Suppressor macrophage (primary cell): ENCODE measurements at places on chromosomes 3 and 15.
A peak's percentile ranks its signal among the peaks of the same experiment; 100 is the strongest.

DNA sequence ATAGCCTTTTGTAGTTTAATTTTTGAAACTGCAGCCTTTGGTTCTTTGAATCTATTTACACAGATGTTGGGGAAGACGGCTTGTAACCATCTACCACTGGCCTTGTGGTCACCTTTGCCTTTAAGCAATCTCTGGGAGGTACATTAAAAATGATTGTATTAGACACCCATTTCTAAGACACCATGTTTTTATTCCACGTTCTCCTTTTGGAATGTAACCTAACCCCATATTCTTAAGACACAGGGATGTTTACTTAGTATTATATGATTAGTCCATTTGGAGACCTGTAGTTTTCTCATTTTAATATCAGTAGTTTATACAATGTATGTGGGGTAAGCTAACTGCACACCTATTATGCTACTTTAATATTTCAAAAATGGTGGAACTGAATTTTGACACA is 175.1 kb upstream of the PLSCR5 start:
- DNase-seq, result no peak

GRCh38 chr3:193016437-193016901 is 98.8 kb upstream of the MB21D2 start:
- DNase-seq, result peak; percentile 21

DNA sequence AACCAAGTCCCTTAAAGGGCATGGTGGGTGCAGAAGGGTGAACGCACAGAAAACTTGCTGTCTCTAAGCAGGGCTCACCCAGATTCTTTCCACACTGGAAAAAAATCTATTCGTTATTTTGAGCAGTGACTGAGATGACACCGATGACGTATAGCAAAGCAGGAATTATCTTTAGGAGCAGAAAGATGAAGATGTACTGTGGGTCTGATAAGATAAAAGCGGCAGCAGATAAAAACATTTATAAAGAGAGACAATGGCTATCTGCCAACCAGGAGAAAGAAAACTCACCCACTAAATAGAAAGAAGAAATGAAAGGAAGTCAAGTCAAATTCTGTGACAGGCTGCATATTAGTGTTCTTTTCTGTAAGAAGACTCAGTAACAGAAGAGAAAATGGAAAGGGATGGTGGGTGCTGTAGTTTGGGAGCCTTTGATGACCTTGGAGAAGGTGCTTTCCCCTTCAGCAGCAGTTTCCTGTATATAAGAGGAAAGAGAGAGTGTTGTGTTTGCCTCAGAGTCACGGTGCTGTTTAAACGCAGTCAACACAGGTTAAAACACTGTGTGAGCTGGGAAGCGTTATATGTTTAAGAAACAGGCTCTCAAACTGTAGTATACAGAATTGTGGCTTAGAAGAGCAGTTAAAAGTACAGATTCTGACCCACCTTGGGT is 111.6 kb downstream of the AQP9 start:
- DNase-seq, result peak; percentile 26

- no peak for DNase-seq
Observed at GRCh38 chr3:120040813-120041377, 53.4 kb downstream of the GSK3B start.

DNA sequence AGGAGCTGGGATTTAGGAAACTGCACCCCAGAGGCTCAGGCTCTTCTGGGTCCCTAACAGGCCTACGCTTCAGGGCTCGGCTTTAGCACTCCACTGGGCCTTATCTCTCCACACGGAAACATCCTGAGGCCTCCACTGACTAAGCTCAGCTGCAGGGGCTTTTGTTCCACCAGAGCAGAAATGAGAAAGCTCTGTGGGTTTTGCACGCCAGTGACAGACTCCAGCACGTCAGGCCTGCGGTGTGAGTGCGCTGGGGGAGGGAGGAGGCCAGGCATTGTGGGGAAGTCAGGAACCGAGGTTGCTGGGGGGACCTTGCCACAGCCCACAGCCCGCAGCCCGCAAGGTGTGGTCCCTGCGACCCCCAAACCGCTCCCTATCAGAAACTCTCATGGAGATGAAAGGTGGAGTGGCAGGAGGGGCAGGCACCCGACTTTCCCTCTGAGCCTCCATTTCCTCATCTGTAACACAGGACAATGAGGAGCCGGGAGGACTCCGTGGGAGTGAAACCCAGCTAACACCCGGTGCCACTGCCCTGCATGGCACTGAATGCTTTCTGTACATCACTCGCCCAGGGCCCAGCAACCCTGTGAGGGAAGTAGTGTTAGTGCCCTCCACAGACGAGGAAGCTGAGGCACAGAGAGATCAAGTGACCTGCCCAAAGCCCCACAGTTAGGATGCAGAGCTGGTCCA is 106.5 kb downstream of the TPRA1 start:
- no peak for DNase-seq

DNA sequence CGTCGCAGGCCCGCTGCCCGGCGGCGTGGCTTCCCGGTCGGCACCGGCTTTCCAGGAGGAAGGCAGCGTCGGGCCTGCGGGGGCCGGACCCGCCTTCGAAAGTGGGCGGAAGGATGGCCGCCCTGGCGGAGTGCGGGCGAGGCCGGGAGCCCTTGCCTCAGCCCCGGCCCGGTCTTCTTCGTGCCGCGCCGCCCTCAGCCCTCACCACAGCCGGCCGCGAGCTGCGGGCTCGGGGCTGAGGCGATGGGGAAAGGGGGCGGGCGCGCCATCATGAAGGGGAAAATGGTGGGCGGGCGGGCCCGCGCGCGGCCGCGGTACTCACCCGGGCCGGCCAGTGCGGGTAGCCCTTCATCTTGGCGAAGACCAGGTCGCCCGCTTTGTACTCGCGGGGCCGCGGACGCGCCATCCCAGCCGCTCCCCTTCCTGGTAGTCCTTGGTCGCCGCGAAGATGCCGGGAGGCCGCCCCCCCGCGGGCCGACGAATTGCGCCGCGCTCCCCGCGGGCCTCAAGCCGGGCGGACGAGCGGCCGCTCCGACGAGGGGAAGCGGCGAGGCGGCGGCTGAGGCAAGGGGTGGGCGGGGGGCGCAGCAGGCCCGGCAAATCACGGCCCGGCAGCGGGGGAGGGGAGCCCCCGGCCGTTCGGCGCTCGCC is 489 bp downstream of the HDGFL3 start:
- peak; percentile 10 for DNase-seq

DNA sequence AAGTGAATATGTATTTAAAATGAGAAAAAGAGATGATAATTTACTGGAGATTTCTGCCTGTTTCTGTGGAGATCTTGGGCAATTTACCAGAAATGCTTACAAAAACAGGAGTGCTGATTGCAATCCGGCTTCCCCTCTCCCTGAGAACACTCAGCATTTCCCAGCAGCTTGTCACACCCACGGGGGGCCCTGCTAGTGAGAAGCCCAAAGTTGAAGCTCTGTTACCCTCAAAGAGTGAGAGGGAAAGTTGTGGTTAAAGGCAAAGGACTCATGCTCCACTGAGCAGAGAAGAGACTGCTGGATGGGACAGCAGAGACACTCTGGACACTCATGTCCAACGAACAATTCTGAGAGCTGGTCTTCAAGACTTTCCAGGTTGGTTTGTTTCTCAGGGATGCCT is 2.9 kb downstream of the MCTP2 start:
- peak; percentile 35 for DNase-seq

DNA sequence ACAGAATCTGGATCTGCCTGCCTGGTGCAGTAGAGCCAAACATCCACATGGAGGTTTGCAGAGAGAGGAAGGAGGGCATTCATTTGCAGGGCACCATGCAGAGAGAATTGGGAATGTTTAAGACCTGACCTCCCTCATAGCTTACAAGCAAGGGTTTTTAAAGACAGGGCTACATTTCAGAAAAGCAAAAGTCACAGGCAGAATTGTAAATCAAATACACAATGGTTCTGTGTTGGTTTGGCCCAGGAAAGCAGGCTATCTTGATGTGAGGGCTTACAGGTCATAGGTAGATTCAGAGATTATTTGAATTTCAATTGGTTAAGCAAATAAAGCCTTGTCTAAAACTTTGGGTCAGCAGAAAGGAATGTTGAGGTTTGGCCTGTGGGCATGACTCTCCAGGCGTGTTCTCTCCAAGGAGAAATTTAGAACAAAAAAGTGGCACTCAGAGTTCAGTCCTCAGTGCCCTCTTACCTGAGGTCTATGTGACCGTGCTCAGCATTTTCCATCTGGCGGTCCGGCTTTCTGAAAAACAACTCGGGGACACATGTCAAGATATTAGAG is 91.5 kb downstream of the CD47 start:
- DNase-seq, result no peak

- DNase-seq, result no peak
Observed at GRCh38 chr3:58144478-58145325, 66.1 kb downstream of the DNASE1L3 start.

GRCh38 chr3:38644662-38645053 is 4.8 kb downstream of the SCN5A start:
- no peak for DNase-seq

DNA sequence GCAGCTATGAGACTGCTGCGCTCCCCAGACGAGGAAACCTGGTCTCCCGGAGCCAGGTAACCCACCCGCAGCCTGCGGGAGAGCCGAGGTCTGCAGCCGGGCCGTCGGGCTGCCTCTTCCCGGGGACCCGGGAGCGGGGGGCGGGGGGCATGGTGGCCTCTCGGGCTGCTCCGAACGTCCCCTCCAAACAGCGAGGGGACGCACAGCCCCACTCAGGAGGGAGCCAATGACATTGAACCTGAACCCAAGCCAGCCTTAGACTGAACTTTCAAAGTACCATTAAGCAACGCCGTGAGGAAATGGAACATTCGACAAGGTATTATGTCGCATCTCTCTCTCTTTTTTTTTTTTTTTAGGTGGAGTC is 29.8 kb upstream of the ALDH1A3 start:
- DNase-seq, result no peak

DNA sequence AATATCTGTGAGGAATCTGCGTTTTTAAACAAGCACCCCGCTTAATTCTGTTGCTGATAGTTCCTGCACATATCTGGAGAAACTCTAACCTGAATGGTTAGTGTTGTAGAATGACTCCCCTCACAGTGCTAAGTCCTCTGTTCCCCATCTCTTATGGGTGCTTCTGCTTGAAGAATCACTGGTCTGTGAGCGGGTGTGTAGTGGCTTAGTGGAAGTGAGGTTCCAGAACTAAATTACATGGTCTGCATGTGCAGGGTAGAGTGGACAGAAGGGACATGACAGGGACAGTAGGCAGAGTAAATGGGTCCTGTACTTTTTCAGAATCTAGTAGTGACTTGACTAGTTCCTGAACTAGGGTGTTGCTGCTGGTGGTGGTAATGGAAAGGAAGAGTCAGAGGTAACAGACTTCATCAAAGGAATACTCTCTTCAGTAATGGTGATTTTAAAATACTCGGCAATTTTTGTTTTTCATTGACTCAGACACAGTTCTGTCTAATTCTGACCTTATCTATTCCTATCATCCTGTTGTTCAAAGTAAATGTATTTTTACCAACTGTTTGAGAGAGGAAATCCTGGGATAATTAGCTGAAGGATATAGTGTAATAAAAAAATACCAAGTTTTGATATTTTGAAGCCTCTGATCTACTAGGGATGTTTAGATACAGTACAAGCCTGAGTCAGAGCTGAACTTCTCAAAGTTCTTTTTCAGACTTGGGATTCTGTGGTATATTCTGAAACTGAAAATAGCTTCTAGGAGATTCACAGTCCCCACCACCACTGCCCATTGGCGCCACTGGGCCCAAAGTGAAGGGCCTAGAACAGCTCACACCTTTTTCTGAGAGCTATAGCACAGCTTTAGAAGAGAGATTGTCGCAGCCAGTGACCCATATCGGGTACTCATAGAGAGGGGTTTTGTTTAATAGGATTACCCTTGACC is 55.5 kb downstream of the FNDC3B start:
- no peak for DNase-seq

GRCh38 chr15:31262901-31263671 is 63.5 kb upstream of the KLF13 start:
- DNase-seq, result peak; percentile 91

GRCh38 chr3:173238091-173238490 is 97.1 kb upstream of the SPATA16 start:
- no peak for DNase-seq

DNA sequence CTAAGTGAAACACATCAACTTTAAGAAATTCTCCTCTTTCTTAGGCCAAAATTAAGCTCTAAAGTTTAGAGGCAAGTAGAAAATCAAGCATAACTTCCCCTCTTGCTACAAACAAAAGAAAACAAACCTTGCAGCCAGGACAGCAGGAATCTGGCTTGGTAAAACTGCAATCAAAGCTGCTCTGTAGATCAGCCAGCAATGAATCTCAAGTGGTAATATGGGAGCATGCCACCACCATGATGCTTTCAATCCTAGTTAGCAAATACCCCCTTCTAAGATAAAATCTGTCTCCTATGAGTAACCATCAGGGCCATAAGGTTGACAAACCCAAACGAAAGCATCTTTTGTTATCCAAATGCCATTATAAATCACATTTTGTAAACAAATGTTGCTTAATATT is 208.3 kb upstream of the PLSCR5 start:
- DNase-seq, result no peak

- no peak for DNase-seq
Observed at GRCh38 chr3:60142009-60142408, 1092.2 kb upstream of the CFAP20DC start.

- no peak for DNase-seq
Observed at GRCh38 chr15:83561661-83562060, 92.3 kb upstream of the ADAMTSL3 start.

DNA sequence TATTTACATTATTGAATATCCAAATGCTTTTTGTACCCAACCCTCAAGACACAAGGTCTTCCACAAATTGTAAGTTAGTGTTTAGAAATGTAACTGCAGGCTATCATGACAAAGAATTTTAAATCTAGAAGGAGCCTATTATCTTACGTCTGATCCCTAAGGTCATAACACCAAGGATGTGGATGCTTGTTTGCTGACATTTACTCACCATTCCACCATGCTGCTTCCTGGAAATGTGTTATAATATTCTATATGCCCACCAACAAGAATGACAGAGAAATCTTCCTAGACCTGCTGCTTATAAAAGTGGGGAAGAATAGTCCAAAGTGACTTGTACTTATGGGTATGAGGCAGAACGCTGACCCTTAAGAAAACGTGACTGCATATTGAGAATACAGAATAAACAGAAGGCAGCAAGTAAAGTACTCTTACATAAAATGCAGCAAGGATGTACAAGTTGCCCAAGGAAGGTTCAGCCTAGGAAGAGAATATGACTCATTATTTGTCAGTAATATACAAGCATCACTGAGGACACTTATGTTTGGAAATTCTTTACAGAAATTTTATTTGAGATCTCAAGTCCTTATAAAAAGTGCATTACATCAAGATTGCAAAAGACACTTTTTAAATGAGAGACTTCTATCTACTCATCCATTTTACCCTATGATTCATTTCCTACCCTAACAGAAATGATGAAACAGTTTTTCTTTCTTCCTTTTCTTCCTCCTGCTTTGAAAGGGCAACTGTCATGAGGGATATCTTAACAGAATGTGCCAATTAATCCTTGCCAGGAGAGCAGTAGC is 59.6 kb downstream of the ESYT3 start:
- peak; percentile 81 for DNase-seq

DNA sequence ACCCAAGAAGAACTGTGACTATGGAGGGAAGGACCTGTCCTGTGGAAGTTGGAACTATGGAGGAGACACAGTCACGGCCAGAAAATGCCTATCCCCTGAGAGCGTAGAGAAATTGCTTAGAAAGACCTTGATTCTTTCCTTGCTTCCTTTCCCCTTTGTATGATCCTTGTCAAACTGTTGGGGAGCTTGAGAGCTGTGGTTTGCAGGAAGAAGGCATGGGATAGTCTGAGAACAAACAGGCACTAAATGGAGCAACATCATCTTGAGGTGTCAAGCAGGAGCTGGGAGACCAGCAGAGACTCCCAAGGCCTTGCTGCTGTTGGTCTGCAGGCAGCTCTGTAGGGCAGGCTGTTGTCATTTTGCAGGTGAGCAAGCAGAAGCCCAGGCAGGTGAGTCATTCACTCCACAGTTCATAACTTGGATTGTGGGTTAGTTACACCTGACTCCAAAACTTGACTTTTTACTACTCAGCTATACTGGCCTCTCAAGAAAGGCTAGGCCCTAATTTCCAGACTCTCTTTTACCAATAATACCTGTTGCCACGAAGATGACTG is 298.9 kb downstream of the LRTM1 start:
- DNase-seq, result no peak
